ENCODE measurements at places on chromosomes 6 and 20.

DNA sequence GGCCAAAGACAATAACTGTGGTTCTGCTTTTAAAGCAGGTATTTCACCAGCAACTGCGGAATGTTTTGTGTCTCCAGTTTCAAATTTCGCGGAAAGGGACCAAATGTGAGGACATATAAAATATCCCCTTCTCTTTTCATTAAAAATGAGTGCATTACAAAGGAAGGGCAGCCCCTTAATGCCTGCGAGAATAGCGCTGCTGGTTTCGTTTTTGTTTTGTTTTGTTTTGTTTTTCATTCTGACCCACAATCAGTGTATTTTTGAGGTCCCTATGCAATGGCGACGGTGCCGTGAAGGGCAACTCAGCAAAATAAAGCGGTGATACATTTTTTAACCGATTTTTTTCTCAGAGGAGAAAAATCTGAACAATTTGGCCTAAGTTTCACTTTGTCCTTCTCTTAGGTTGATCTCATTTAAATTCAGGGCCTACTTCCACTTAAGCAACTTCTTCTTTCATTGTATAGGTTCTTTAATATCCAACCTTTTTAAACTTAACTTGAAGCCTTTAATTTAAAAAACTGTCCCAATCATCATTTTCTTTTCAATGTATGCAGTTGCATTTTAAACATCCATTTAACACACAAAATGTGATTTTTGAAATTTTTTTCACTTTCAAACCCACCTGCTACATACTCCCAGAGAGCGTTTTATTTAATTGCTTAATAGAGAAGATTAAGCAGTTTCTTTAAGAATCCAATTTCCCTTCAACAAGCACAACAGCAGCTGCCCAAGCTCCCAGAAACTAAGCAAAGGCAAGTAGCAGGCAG is 2.9 kb upstream of the HIVEP2 start:
- DNase-seq, result no peak

- DNase-seq, result no peak
Measured at GRCh38 chr6:143155681-143156080, 95.0 kb downstream of the AIG1 start.

- no peak for DNase-seq
Measured at GRCh38 chr20:21520702-21521595, 7.1 kb upstream of the NKX2-2 start.

GRCh38 chr6:149259753-149260152 is 57.8 kb upstream of the TAB2 start:
- DNase-seq, result no peak
